LoVo (cell line): ENCODE measurements at places on chromosomes 4 and X.

GRCh38 chrX:39518476-39519029 is 579.2 kb downstream of the BCOR start:
- DNase-seq, result no peak

DNA sequence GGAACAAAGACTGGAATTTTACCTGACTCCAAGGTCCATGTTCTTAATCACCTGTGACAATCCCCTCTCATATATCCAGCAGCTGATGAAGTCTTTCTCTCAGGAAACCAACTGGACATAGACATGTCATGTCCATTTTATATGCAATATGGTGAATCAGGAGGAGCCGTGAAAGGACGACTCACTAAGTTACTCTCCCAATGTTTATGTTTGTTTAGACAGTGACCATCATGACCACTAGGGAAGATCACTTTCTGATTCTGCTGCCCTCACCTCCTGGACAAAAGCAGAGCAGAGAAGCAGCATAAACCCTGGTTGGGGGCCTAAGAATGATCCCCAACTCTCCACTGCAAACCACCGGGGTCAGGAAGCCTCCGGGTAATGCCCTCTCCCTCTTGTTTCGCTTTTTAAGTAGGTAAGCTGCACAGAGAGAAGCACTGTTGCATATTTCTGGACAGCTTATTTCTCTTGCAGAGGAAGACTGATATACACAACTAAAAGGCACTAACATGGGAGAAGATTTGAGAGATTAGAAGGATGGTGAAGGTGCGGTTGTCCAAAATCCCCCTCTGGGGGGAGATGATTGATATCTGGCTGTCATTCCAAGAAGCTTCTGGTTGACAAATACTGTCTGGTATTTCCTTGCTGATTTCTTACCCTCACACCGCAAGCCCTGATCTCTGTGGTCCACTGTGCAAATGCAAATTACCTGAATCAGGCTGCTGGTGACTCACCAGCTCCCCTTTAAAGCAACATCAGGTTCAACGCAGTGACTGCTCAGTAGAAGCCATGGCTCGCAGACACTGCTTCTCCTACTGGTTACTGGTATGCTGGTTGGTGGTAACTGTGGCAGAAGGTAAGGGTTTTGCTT is at the start of gene ODAPH:
TSS of gene ODAPH (plus strand) at position 773 of the 871 bp plus-strand sequence. CDS start at position 790, 17 bp downstream.
- DNase-seq, result peak; percentile 23

- peak; percentile 16 for DNase-seq
Measured at GRCh38 chrX:20968996-20969395, 405.2 kb upstream of the CNKSR2 start.

DNA sequence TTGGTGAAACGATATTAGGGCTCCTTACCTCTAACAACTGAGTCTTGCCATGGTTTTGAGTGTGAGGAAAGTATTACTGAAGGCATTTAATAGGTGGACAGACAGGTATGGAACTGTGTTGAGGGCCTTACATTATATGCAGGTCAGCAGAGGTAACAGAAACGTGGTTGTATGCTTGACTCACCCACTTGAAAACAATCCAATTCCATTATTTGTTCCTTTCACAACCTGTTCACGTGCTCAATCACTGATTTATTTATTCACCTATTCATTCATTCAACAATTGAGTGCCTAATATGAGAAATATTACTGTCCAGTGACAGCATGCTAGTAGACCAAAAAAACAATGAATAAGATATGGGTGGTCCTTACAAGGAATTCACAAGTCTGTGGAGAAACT is 33.3 kb upstream of the PPARGC1A start:
- DNase-seq, result no peak

DNA sequence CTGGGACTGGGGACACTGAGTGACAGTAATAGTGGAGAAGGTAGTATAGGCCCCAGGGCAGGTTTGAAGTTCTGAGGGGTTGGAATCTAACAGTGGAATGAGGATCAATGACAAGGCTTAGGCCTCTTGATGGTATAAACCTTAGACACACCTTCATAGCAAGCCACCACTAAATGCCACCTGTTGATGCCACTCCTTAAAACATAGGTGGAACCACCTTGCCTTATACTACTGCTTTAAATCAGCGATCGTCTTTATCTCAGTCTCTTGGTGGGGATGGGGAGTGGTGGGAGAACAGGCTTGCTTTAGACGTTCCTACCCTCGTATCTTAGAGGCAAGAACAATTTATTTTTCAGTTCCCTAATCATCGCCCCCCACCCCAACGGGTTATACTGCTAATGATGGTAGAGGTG is 1.2 kb downstream of the RAB33B start:
- peak; percentile 25 for DNase-seq

GRCh38 chrX:6778544-6779503 is 243.9 kb upstream of the VCX3A start:
- DNase-seq, result no peak

GRCh38 chr4:75434105-75434504 is 80.1 kb downstream of the RCHY1 start:
- no peak for DNase-seq

- DNase-seq, result no peak
Measured at GRCh38 chrX:47563801-47564315, 2.9 kb downstream of the ARAF start.

GRCh38 chr4:111399623-111400022 is 745.6 kb upstream of the FAM241A start:
- no peak for DNase-seq
